ENCODE measurements at places on chromosomes 7 and 10.

GRCh38 chr10:104304356-104304745 is 33.9 kb downstream of the ITPRIP start:
- no peak for DNase-seq

DNA sequence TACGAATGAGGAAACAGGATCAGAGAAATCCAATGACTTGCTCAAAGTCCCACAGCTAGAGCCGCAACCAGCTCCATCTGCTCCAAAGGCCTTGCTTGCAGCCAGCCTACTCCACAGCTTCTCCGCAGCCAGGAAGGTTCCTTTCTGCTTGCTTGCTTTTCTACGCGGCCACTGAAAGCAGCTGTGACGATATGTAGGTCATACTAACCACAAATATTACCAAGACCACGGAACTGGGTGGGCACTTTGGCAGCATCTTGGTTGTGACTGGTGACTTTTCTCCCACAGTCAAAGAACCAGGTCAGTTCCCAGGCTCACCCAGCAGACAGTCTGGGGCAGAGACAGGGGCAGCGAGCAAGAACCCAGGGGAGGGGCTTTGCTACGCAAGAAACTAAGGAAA is 86.4 kb downstream of the FAM53B start:
- no peak for DNase-seq

GRCh38 chr10:114258274-114258840 is 19.3 kb downstream of the VWA2 start:
- no peak for DNase-seq

DNA sequence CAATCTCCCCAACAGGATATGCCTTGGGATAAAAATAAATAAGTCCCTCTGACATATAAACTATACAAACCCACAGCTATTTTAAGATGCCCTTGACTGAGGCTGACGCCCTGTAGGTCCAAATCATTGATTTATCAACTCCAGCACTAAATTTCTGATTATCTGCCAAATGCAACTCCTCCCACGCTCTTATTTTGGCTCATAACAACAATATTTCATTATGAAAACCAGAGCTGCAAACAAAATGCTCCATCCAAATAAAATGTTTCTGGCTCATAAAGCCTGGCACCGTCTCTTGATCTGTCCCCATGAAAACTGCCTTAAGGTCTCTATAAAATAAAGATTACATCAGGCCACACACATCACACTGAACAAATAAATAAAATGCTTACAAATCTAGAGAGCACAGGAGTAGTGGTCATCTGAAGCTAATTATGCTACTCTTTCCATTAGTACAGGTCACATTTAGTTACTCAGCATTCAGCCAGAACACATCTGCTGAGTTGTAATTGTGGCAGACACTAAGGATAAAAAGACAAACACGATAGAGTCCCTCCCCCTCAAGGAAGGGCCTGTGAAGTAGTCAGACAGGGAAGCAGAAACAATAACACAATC is 28.8 kb downstream of the CACUL1 start:
- no peak for DNase-seq

DNA sequence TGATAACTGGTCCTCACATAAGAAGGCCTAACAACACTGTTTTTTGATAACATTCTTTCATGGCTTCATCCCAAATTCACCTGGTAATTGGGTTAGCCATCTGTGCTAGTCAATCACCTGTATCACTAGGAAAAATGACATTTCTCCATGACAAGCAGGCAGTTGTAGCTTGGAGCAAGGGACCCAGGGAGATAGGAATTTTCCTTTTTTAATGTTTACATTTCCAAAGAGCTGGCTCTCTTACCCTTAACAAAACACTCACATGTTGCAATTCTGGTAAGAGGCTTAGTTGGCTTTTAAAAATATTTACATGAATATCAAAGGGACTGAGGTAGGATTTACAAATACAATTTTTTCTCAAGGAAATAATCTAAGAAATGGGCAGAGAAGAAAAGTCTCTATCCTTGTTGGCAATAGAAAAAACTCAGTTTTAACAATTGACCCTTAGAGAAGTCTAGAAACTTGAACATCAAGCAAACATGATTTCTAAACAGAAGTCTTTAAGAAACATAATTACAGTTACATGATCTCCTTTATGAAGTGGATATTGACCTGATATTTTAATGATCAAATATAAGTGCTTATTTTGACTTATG is 16.1 kb upstream of the AKR1C1 start:
- DNase-seq = no peak

DNA sequence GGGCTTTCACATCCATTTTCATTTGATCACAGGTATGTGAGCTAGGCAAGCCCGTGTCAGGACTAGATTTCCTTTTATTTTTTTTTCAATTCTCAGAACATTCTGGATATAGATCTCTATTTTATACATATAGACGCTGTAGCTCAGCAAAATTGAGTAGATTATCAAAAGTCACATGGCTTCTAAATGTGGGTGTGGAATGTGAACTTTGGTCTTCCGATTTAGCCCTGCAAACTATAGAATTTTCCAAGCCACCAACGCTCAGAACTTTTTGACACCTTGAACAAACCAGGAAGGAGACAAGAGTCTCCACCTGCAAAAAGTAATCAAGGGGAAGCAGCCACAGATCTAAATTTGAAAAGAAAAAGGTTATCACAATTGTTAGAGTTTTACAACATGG is 15.9 kb upstream of the FFAR4 start:
- DNase-seq = no peak

DNA sequence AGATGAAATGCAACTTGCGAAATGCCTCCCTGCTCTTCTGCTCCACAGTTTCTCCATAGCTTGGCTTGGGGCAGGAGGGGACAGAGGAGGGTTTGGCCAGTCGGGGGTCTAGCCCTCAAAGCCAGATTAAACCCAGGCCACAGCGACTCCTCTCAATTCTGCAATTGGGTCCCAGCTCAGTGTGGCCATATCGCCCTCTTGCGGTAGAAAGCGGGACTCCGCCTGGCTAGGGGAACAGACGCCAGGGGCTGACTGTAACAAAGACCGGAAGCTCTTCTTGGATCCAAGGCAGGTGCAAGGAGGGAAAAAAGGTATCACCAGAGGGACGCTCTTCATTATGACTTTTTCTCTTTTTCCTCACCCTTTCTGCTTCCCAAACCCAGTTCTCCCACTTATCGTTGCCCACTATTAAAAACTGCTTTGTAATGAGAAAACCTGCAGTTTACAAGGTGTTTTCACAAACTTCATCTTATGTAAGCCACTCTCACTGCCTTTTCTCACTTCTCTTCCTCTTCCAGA is 36.6 kb upstream of the TNPO3 start:
- DNase-seq = peak; percentile 82

DNA sequence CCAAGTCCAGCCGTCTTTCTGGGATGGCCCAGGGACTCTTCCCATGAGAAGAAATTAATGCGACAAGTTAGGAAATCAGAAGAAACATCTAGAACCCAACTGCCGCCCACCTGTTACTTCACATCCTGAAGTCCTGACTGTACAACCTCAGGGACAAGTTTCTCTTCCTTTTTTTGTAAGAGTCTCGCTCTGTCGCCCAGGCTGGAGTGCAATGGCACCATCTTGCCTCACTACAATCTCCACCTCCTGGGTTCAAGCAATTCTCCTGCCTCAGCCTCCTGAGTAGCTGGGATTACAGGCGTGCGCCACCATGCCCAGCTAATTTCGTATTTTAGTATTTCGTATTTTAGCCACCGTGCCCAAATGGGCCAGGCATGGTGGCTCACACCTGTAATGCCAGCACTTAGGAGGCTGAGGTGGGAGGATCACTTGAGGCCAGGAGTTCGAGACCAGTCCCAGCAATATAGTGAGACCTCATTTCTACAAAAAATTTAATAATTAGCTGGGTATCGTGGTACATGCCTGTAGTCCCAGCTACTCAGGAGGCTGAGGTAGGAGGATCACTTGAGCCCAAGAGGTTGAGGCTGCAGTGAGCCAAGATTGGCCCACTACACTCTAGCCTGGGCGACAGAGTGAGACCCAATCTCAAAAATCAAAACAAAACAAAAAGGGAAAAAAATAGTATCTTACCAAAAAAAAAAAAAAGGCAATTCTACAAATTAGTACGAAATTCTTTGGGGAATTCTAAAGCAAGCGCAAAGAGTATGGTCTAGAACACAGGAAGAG is 20.8 kb downstream of the LAT2 start:
- DNase-seq = no peak

GRCh38 chr7:149772241-149772955 is 990 bp downstream of the ZNF467 start:
- no peak for DNase-seq

GRCh38 chr7:24737281-24737680 is 20.0 kb downstream of the GSDME start:
- DNase-seq = no peak

DNA sequence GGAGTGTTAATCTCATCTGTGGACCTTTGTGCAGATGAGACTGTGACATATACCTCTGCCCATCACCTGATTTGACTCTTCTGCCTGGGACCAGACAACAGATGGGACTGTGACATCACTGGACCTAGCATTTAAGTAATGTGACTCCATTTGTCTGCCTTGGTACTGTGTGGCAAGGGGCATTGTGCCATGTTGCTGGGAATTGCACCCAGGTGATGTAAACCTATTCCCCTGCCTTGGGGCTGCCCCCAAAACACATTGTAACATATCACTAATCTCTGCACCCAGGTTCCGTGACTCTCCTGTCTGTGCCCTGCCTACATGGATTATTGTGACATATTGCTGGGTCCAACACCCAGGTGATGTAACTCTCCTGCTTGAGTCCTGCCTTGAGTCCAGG is 40.4 kb upstream of the ZNF680 start:
- DNase-seq = no peak

DNA sequence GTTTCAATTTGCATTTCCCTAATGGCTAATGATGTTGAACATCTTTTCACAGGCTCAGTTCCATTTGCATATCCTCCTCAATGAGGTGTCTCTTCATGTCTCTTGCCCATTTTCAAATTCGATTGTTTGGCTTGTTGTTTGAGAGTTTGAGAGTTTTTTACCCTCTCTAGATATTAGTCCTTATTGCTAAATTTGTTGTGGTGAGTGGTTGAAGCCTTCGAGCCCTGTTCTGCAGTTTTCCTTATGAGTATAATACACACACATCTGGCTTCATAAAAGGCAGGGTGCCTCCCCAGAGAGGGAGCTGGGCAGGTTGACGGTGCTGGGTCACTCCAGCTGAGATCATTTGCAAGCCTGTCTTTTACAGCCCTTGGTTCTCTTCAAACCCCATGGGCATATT is 65.1 kb downstream of the RGS10 start:
- no peak for DNase-seq

DNA sequence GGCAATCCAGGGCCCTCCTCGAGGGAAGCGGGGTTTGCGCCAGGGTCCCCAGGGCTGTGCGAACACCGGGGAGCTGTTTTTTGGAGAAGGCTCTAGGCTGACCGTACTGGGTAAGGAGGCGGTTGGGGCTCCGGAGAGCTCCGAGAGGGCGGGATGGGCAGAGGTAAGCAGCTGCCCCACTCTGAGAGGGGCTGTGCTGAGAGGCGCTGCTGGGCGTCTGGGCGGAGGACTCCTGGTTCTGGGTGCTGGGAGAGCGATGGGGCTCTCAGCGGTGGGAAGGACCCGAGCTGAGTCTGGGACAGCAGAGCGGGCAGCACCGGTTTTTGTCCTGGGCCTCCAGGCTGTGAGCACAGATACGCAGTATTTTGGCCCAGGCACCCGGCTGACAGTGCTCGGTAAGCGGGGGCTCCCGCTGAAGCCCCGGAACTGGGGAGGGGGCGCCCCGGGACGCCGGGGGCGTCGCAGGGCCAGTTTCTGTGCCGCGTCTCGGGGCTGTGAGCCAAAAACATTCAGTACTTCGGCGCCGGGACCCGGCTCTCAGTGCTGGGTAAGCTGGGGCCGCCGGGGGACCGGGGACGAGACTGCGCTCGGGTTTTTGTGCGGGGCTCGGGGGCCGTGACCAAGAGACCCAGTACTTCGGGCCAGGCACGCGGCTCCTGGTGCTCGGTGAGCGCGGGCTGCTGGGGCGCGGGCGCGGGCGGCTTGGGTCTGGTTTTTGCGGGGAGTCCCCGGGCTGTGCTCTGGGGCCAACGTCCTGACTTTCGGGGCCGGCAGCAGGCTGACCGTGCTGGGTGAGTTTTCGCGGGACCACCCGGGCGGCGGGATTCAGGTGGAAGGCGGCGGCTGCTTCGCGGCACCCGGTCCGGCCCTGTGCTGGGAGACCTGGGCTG is 26.0 kb downstream of the PRSS2 start:
- no peak for DNase-seq

GRCh38 chr10:106935978-106936451 is 228.5 kb downstream of the SORCS1 start:
- DNase-seq = no peak

DNA sequence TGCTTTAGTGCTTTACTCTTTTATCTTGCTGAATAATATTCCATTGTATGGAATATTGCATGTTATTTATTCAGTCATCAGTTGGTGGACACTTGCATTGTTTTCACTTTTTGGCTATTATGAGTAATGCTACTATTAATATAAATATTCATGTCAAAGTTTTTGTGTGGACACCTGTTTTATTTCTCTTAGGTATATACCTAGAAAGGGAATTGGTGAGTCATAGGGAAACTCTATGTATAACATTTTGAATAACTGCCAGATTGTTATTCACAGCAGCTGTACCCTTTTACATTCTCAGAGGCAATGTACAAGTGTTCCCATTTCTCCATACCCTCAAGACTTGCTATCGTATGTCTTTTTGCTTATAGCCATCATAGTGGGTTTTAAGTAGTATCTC is 268.7 kb downstream of the SEMA3A start:
- DNase-seq = no peak

DNA sequence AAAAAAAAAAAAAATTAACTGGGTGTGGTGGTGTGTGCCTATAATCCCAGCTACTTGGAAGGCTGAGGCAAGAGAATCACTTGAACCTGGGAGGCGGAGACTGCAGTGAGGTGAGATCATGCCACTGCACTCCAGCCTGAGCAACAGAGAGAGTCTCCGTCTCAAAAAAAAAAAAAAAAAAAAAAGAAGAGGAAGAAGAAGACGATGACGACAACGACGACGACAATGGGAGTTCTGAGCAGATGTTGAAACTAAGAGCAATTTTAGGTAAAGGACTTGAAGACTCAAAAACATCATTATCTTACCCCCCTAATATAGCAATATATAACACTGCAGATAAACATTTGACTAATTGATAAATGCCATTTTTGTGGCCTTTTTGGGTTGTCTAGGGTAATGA is 39.5 kb upstream of the PPP1R17 start:
- DNase-seq = no peak

- DNase-seq = no peak
Observed at GRCh38 chr7:88321694-88322093, 15.0 kb upstream of the STEAP4 start.

GRCh38 chr10:10780746-10781145 is 236.9 kb upstream of the CELF2 start:
- DNase-seq = no peak

- DNase-seq = no peak
Observed at GRCh38 chr10:86437447-86437846, 70.9 kb upstream of the GRID1 start.

- DNase-seq = no peak
Observed at GRCh38 chr7:149196705-149197171, 1.4 kb downstream of the ZNF282 start.

All from NCI-H1105 treated with DMSO at 0.1 percent for 48 hours (cell line).